ENCODE measurements at places on chromosomes 16 and 17.

DNA sequence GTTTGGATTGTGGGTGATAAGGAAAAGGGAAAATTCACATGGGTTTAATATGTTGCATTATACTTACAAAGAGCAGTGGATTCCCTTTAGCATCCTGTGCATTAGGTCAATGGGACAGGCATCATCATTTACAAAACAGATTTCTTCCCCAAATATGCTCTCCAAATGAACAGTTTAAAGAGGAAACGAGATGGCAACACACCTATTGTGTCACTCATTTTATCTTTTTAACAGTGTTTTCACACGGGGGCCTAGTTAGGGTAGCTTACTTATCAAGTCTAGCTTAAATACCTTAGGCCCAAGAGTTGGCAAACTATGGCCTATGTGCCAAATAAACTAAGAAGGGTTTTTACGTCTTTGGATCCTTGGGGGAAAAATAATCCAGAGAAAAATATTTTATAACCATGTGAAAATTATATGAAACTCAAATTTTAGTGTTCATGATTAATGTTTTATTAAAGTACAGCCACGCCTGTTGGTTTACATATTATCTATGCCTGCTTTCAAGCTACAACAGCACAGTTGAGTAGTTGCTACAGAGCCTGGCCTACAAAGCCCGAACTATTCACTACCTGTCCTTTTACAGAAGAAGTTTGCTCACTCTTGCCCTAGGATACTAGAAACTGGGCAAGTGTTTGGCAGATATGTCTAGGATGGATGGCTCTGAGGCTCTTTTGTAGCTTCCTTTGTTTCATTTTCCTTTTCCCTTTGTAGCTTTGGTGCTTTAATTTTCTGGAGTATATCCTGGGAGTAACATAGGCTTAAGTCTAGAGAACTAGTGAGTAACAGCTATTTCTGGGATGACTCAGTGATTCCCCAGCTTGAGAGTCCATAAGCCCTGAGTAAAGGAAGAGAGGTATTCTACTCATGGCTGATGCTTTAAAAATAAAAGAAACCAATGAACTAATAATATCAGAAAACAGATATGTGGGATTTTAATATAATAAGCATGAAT is 12.4 kb downstream of the NUP93 start:
- no peak for DNase-seq

DNA sequence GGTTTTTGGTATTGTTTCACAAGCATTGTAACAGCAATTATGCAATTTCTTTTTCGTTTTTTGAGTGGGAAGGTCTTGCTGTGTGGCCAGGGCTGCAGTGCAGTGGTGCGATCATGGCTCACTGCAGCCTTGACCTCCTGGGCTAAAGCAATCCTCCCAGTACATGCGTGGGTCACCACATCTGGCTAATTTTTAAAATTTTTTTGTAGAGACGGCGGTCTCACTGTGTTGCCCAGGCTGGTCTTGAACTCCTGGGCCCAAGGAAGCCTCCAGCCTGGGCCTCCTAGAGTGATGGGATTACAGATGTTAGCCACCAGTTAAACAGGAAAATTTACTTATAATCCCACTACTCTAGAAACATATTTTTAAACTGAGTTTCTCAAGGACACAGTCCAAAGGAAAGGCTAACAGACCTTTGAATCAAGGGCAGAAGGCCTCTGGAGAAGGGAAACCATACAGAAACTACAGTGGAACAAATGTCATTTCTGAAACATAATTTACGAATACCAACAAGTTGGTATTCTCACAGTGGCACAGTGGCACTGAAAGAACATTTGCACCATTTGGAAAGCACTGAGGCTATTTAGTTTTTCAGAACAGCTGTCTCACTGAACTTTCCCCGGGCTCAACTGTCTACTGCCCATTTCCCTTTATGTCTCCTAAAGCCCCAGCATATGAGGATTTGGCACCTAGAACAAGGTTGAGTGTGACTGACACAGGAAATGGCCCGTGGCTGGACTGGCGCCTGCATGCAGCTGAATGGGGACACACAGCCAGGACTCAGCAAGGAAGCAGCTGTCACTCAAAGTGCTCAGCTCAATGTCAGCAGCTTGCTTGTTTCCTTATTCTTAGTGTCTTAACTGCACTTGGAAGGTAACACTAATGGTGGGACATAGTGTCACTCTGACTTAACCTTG is 2.8 kb upstream of the PRKAR1A start:
- no peak for DNase-seq

DNA sequence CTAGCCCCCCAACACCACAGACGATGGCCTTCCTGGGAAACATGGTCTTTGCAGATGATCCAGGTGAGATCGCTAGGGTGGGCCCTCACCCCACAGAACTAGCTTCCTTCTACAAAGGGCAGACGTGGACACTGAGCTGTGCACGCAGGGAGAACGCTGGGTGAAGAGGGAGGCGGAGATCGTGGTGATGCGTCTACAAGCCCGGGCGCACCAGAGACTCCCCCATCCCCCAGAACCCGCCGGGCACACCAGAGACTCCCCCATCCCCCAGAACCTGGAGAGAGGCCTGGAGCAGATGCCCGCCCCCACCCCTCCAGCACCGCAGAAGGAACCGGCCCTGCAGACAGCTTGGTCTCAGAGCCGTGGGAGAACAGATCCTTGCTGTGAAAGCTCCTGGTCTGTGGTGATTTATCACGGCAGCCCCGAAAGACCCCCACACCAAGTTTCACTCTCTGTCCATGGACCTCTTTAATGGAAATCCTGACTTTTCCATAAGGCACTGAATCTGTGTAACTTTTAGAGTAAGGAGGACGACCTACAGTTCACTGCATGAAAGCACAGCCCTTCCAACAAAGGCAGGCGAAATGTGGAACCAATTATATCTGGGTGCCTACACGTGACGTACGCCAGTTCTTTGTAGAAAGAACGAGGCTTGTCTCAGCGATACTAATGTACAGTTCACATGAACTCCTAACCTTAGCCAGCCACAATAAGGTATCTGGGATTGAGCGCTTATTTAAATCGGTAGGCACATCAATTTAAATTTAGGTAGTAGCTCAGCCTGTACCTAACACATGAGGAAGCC is 88.5 kb downstream of the ANKRD11 start:
- DNase-seq, result no peak

GRCh38 chr17:76553178-76553908 is 13.5 kb downstream of the PRCD start:
- DNase-seq, result no peak

DNA sequence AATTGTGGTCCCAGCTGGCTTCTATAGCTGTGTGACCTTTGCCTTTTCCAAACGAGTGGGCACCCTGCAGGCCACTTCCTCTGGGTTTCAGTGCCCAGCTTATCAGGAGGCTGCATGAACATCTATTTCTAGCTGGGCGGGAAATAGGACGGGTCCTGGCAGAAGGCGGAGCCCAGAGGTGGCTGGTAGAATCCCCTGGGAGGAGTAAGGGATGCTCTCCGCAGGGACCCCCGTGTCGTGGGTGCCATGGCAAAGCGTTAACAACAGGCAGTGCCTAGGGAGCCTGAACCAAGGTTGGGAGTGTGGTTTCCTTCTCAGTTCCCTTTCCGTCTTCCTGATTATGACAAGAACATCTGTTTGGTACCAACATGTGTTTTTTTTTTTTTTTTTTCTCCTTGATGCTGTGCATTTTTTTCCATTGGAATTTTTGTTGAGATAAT is 58.2 kb downstream of the PLCG2 start:
- no peak for DNase-seq

DNA sequence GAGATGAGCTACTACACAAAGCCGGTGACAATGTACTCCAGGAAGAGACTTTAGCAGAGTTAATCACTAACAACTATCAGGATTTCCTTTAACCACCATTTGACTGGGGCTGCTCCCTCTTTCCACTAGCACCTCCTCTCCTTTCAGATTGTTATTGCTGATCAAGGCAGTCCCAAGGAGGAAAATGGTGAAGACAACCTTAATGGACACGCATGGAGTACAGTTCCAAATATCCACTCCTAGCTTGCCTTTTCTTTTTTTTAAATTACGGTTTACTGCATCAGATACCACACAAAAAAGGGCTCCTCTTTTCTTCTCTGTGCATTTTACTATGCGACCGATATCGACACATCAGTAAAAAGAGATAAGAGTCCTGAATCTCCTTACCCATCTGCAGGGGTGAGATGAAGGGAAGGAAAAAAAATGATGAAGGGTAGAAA is 30.9 kb downstream of the FAM222B start:
- no peak for DNase-seq

GRCh38 chr16:54431041-54431996 is 144.7 kb upstream of the IRX3 start:
- DNase-seq, result no peak

- DNase-seq, result peak; percentile 80
These were observed 102.6 kb downstream of the ZNF778 start for GRCh38 chr16:89319886-89320781.

DNA sequence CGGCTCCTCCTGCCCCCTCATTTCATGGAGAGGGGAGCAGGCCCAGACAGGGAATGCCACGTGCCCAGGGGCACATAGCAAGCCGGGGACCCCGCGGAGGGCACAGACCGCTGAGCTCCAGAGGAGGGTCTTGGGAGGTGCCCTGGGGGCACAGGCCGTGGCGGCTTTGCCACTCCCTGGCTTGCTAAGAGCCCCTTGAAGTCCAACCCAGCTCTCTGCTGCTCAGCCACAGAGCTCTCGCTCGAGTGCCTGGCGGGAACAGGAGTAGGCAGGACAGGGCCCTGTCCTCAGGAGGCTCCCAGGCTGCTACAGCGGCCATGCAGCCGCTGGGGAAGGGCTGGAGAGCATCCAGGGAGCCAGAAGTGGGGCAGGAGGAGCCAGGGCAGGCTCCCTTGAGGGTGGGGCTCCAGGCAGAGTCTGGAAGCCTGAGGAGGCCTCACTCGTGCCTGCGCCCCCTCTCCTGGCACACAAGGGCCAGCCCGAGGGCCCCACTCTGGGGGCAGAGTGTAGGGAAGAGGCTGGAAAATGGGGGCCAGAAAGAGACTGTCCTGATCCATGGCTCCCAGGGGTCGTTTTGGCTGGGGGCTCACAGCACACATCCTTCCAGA is 4.4 kb upstream of the RAB26 start:
- DNase-seq, result no peak

DNA sequence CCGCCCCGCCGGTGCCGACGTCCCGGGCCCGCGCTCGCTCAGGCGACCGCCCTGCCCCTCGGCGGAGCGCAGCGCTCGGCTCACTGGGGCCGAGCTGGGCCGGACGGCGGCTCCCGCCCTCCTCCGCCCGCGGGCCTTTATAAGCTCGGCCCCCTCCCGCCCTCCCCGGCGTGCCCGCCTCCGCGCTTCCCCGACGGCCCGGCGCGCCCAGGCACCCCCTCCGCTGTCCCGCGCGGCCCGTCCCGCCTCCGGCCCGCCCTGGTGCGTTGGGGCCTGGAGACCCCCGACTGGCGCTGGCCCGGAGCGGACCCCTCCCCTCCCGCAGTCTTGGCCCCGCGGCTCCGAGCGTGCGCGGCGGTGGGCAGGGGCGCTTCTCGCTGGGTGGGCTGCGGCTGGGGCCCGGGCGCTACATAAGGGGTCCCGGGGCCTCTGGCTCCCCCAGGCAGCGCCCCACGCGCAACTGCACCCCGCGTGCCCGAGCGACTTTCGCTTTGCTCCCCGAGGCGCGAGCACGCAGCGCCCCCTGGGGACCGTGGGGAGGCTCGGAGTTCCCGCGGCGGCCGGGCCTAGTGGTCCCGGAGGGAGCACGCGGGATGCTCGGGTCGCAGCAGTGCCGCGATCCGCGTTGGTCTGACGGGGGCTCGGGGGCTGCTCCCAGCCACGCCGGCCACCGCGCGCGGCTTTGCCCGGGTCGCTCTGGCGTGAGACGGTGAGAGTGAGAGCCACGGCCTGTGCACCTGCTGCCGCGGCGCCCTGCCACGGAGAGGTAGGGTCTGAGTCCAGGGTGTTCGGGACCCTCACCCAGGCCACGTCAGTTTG is at the start of gene PIEZO1:
TSS of gene PIEZO1 (minus strand) at position 115 of the 819 bp plus-strand sequence. CDS start 256 bp downstream, outside the sequence.
- peak; percentile 84 for DNase-seq

DNA sequence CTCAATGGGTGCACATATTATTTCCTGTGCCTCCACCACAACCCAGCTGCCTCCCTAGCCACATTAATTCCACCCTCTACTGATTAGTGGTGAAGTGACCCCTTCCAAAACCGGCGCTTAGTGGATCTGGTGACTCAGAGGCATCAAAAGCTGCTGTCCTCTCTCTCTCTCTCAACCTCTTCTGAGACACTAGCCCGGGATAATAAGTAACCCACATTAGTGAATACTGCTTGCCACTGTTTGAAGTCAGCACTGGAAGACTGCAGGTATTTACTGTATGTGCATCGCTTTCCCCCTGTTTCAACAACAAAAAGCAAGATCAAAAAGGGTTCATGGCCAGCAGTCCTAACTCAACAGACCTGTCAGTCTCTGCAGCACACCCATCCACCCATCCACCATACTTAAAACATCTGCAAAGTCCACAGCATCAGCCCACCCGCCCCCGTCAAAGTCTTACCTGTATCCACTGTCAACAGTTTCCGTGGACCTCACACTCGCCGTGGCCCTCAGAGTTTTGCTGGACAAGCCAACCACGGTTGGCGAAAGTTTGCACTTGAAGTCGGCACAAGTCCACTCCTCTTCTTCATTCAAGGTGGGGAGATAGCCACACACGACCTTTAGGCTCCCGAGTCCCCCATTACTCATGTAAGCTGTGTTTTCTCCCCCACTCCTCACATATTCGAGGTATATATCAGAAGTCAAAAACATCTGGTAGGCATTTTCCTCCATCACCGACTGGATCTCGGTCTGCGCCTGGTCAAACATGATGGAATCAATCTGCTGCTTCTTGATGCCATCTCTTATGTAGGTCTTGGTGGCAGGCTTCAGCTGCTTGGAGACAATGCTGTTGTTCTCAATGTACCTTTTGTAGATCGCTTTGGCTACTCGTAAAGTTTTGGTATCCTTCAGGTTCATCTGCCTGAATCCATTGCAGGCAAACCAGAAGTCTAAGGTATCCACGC is 3.8 kb downstream of the AXIN2 start:
- DNase-seq, result no peak

DNA sequence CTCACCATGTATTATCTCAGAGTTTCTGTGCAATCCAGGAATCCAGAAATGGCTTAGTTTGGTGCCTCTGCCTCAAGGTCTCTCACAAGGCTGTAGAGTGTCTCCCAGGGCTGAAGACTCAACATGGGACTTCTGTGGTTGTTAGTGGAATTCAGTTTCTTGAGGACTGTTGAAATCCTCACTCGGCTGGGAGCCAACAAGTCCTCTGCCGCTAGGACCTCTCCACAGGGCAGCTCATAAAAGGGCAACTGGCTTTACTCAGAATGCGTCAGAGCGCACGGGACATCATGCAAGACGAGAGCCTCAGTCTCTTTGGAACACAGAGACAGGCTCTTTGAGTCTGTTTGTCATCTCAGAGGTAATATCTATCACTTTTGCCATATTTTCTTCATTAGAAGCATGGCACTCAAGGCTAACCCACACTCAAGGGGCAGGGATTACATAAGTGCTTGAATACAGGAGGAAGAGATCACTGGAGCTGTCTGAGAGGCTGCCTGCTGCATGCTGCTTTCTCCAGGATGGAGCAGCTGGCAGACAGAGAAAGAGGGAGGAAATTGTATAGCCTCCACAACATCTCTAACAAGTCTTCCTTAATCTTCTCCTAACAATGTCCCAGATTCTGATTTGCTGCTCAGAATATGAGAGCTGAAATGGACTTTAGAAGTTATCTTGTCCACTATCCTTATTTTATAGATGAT is 97.5 kb upstream of the ASIC2 start:
- DNase-seq, result no peak

GRCh38 chr17:21419299-21420239 is 43.4 kb downstream of the KCNJ12 start:
- peak; percentile 41 for DNase-seq

- no peak for DNase-seq
These were observed 3.7 kb upstream of the ERN1 start for GRCh38 chr17:64133546-64134215.
